ENCODE measurements at places on chromosomes 6 and 20. TPM values are rescaled to one million over a fixed set of nuclear protein-coding genes. Genes with fewer than 3 reads are reported as not detected.

GRCh38 chr6:29919506-29920445, 22.6 kb upstream of the HLA-A start:
- no peak for DNase-seq

- DNase-seq = no peak
These were observed 36.7 kb upstream of the CCN6 start for GRCh38 chr6:112017169-112017568.

GRCh38 chr6:16333580-16333979, 95.2 kb downstream of the GMPR start:
- DNase-seq = no peak

DNA sequence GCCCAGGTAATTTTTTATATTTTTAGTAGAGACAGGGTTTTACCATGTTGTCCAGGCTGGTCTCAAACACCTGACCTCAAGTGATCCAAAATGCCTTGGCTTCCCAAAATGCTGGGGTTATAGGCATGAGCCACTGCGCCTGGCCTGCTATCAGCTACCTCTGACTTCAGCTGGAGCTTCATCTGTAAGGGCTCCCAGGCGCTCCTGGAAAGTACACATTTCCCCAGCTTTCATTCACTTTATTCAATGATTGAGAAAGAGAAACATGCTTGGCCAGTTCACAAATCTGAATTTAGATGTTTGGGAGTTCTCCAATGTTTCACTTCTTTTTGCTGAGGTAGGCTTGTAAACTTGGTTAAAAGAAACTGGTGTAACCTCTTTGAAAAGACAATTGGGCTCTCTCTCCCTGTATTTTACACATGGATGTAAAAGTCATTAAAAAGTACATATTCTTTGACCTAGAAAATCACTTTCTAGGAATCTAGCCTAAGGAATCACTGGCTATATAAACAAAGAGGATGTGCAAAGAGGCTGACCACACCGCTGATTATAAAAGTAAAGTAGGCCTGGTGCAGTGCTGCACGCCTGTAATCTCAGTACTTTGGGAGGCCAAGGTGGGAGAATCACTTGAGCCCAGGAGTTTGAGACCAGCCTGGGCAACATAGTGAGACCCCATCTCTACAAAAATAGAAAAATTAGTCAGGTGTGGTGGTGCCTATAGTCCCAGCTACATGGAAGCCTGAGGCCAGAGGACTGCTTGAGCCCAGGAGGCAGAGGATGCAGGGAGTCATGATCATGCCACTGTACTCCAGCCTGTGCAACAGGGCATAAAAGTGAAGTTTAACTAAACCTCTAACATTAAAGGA, 128.9 kb downstream of the BACH2 start:
- no peak for DNase-seq

GRCh38 chr6:19320111-19320581, 517.0 kb upstream of the ID4 start:
- no peak for DNase-seq

DNA sequence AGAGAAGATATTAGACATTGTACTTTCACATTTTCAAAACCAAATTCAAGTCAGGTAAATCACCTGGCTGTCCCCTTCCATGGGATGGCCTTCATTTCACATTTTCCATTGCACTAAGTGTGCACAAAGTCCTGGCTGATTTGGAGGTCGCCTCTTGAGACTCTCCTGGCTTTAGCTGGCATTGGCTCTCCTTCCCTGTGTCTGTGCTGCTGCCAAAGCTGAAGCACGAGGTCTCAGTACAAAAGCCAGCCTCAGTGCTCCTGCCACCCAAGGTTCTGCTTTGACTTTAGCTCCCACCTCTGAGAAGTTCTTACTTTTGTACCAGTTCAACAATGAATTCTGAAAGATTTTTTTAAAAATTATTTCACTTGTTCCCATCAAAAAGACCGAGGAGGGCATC, 289.2 kb upstream of the CNR1 start:
- DNase-seq = no peak

GRCh38 chr6:124917769-124918168, 44.5 kb upstream of the RNF217 start:
- no peak for DNase-seq

DNA sequence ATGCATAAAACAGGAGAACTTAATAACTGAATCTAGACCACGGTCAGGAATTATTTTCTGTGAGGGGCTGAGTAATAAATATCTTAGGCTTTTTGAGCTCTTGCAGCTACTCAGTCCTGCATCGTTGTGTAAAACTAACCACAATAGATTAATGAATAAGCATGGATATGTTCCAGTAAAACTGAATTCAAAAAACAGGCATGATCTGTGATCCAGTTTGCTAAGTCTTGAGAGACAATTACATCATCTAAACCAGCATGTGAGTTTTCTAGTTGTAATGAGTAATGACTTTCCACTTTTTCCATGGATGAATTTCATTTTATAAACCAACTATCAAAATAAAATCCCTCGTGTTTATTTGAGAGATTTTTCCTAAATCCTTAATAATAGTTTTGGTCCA, 336.8 kb downstream of the RFPL4B start:
- DNase-seq = peak; percentile 87

DNA sequence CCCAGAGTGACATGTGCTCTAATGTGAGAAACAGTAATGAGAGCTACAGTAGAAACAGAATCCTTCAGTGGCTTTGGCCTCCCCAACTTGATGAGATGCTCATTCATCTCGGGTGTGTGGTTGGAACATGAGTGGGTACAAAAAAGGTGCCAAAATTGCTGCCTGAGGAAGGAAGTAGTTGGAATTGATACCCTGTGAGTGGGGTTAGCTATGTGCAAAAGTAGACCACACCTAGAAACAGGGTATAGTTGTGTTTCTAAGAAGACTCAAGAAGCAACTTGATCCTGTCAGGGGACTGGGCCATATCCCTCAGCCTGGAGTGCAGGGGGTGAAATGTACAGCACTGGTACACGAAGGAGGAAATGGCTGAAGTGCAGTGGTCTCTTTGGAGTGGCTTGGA, 206.4 kb upstream of the SUPT3H start:
- DNase-seq = no peak

- DNase-seq = no peak
These were observed 4.7 kb upstream of the ZDHHC14 start for GRCh38 chr6:157376241-157376640.

- DNase-seq = no peak
These were observed 156.8 kb upstream of the PTPN1 start for GRCh38 chr20:50353289-50353961.

DNA sequence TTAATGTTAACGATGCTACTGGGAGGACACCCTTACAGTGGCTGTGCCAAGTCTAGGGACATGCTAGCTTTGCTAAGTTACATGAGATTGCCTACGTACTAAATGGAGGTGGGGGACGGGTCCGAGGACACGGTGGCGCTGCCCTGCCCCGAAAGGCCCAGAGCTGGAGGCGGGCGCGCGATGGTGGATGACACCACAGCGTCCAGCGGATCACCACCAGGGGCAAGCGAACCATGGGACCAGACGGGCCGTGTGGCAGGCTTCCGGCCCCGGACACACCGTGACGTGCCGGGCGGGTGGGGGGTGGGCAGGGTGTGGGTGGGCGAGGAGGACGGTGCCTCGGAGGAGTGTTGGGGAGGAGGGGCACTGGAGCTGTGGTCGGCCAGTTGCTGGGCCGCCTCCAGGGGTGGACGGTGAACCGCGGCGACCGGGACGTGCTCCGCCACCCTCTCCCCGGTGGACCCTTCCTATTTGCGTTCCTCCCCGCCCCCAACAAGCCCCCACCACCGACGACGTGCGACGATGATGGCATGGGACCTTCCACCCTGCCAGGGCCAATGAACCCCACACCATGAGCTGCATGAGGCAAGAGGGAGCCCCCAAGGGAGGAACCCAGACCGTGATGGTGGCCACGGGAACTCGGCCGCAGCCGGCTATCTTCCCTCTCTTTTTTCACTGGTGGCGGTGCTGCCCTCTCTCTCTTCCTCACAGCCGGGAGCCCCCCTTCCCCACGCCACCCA, 773.3 kb upstream of the DEFB115 start:
- no peak for DNase-seq

GRCh38 chr6:47306887-47307286, 2.8 kb downstream of the TNFRSF21 start:
- DNase-seq = no peak

DNA sequence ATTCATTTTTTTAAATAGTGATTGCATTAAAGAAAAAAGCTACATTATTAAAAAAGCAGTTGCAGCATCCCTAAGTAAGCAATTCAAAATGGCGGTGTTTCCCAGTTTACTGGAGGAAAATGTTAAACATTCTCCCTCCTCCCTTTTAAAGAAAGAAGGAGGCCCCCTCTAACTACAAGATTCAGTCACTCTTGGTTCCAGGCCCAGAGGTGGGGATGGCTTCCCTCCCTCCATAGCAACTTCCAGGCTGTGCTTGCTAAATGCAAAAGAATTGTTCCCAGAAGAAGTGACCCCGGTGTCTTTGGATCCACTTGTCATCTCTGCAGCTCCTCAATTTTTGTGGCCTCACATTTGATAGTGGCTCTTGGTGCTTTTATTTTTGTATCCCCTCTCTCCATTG, 165.9 kb downstream of the SOBP start:
- peak; percentile 72 for DNase-seq

- DNase-seq = no peak
These were observed 135.3 kb downstream of the ERMARD start for GRCh38 chr6:169886631-169887227.

DNA sequence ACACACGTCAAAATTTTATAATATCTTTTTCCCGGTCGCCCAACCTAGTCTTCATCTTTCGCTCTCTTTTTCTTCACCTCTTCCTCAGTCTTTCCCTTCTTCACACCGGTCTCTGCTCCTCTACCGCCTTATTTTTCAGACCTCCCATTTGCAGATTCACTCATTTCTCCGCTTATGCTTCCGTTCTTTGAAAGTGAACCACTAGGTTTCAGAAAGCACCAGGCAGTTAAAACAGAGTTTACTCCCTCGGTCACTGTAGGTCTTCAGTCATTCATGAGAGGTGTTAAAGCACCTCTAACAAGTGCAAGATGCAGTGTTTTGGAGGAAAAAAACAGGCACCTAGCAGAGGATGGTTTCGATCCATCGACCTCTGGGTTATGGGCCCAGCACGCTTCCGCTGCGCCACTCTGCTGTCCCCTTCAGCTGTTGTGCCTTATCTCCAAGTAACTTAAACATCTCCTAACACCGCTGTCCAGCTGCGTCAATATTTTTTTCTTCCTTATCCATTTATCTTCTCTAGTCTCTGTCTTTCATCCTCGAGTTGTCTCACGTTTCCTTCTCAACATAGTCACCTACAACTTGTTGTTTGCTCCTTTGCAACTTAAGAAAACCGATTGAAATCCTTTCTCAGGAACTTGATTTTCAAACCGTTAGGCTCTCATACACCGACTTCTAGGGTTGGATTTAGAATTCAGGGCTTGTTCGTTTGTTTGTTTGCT, 119.7 kb upstream of the ZNF184 start:
- DNase-seq = no peak

GRCh38 chr6:28010526-28010925, 53.5 kb downstream of the OR2B6 start:
- no peak for DNase-seq

GRCh38 chr6:98764373-98764911, 69.9 kb upstream of the POU3F2 start:
- DNase-seq = no peak

GRCh38 chr6:75098709-75099108, 107.1 kb downstream of the COL12A1 start:
- DNase-seq = peak; percentile 83

Gene PRL
- total RNA-seq = 0.39 TPM

Gene EEF1A2
- 38.5 TPM for total RNA-seq

Gene CPNE5
- total RNA-seq = 4.0 TPM

Gene CRISP2
- not detected for total RNA-seq

Gene ABHD16B
- not detected for total RNA-seq

Gene CD24
- 97.1 TPM for total RNA-seq

Gene TOMM34
- total RNA-seq = 4.8 TPM

Gene F13A1
- 106 TPM for total RNA-seq

All from skin of body (tissue), 3 donors.